Ammon's horn (tissue), 1 donor: ENCODE measurements at places on chromosomes 13 and 19.

DNA sequence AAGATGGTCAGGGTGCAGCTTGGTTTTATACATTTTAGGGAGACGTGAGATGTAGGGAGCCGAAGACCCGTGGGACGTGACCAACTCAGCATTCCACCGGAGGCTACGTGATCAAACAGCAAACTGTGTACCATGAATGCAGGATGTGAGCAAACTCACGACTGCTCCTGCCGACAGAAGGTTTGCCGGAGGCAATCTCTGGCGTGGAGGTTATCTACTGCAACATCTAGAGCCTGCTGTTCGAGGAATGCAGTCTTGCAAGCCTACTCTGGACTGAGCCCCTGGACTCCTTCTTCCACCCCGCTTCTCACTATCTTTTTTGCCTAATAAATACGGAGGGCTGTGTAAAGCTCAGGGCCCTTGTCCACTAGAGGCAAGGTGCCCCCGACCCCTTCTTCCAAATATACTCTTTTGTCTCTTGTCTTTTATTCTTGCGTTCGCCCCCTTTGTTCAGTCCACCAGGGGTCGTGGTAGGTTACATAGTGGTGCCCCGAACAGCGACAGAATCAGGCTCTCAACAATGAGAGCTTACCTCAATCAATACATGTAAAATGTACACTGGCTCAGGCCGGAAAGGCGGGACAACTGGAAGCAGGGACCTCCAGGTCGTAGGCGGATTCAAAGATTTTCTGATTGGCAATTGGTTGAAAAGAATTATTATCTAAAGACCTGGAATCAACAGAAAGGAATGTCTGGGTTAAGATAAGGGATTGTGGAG lies 8.9 kb upstream of the OR1I1 start:
- DNase-seq, result no peak

- DNase-seq, result no peak
Measured at GRCh38 chr19:5786593-5787408, 2.3 kb upstream of the PRR22 start.

GRCh38 chr13:110097013-110097412 lies 209.9 kb downstream of the COL4A1 start:
- no peak for DNase-seq

DNA sequence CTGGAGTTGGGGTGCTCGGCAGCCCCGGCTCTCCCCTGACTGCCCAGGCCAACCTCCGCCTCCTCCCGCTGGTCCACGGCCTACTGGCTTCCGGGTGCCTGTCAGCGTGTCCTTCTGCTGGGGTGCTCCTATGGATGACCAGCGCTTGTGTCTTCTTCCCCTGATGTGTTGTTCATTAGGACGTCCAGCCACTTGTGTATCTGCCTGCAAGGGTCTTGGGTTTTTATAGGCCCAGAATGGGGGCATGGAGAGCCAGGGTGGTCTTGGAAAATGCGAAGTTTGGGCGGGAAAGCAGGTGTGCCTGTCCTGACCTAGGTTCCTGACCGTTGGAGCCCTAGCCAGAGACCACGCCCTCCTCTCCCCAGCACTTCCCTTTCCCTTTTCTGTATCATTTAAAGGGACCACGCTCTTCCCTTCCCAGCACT lies 139.8 kb downstream of the SLITRK5 start:
- no peak for DNase-seq

DNA sequence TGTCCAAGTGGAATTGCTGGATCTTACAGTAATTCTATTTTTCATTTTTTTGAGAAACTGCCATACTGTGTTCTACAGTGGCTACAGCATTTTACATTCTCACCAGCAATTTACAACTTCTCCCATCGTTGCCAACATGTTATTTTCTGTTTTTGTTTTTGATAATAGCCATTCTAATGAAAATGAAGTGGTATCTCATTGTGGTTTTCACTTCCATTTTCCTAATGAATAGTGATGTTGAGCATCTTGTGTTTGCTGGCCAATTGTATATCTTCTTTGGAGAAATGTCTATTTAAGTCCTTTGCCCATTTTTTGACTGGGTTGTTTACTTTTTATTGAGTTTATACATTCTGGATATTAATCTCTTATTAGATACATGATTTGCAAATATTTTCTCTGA lies 38.6 kb downstream of the KCNRG start:
- DNase-seq, result no peak

- DNase-seq, result no peak
Measured at GRCh38 chr13:43864921-43865320, 14.6 kb downstream of the CCDC122 start.
